Kasumi-1 (cell line): ENCODE measurements at places on chromosomes 2 and 18.

- DNase-seq: no peak
These were observed 4.0 kb downstream of the DIPK1C start for GRCh38 chr18:74453016-74453566.

DNA sequence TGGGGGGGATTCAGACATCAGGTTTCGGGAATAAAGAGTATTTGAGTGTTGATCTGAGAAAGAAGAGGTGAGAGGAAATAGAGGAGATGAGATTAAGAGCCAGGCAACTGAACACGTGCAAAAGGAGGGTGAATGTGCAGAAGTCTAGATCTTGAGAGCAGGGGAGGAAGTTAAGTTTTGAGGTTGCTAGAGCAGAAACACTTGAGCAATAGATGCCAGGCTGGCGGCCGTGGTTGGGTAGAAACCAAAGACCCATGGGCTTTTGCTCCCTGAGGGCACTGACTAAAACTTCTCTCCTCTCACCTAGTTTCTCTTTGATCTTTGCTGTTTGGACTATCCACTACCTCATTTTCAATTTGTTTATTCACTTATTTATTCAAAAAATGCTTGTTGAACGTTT lies 116.0 kb downstream of the CDC42EP3 start:
- DNase-seq: peak; percentile 90

GRCh38 chr2:11762799-11763461 lies 16.5 kb downstream of the LPIN1 start:
- no peak for DNase-seq

DNA sequence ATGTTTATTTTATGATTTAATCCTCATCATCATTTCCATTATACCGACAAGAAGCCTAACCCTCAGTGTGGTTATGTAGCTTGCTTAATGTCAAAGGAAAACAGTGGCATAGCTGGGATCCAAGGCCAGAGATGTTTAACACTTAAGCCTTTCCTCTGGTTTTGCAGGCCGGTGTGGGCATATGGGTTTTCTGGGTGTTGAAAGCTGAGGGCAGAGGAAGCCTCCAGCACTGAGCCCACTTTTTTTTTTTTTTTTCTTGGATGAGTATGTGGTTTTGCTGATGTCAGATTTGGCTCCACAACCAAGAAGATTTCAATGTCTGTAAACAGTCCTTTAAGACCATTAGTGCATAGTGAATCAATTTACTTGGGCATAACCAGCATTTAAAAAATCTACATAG lies 41.3 kb downstream of the LHCGR start:
- no peak for DNase-seq

DNA sequence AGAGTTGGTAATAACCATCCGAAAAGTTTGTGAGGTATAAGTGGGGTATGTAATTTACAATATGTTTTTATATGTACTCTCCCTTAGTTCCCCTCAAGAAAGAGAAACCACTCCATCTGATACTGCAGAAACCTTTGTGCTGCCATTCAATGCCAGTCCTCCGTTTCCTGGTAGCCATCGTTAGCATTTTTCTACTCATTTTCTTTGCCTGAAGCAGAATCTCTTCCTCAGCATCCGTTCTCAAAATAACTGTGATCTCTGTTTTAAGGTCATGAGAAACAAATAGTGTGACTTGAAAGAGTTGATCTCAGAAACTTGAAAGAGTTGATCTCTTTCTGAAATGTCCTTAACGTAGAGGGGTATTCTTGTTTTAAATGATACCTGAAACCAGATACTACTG lies 996 bp downstream of the PTCD3 start:
- DNase-seq: peak; percentile 5

GRCh38 chr2:33531549-33532059 lies 55.2 kb downstream of the RASGRP3 start:
- DNase-seq: no peak

- peak; percentile 75 for DNase-seq
These were observed 397.7 kb upstream of the HNRNPA3 start for GRCh38 chr2:176814740-176815367.

GRCh38 chr2:62074233-62074632 lies 121.7 kb upstream of the B3GNT2 start:
- DNase-seq: no peak

DNA sequence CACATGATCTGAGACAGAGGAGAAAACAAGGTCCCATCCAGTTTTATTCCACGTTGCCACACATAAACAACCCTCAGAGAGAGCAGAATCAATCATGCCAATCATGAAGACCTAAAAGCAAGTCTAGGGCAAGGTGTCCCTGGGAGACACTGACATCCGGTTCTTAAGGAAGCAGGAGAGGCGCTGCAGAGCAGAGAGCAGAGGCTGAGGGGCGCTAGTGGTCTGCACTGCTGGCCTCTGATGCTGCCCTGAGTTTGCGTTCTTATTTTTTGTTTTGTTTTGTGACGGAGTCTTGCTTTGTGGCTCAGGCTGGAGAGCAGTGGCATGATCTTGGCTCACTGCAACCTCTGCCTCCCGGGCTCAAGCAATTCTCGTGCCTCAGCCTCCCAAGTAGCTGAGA lies 83.3 kb downstream of the SMIM21 start:
- no peak for DNase-seq

GRCh38 chr2:215505044-215505786 lies 69.3 kb upstream of the FN1 start:
- no peak for DNase-seq

- DNase-seq: no peak
These were observed 111.0 kb downstream of the B3GNT2 start for GRCh38 chr2:62306751-62307468.

DNA sequence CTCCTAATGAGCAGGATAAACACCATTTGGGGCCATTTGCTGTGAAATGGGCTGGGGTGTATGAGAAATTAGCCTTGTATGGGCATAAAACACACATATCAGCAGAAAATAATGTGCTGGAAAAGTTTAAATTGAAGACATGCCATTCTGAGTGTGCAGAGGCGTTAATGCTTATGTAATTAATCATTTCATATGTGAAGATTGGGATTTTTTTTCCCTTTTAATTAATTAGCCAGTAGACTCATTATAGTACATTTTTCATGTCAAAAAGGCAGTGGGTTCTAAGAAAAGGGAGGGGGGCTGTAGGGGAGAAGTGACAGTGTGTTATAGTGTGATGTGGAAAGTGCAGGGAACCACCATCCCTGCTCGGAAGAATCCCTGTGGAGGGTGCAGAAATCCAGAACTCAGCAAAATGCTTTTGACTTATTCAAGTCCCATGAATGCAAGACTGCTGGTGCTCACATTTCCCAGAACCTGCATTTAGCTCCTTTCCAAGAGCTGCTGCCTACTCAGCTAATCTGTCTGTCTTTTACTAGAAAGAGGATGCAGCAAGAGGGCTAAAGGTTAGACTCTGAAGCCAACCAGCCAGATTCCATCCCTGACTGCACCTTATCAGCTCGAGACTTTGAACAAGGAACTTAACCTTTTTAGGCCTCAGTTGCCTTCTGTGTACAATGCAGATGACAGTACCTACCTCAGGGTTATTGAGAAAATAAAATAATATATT lies 11.6 kb upstream of the COX7A2L start:
- no peak for DNase-seq

DNA sequence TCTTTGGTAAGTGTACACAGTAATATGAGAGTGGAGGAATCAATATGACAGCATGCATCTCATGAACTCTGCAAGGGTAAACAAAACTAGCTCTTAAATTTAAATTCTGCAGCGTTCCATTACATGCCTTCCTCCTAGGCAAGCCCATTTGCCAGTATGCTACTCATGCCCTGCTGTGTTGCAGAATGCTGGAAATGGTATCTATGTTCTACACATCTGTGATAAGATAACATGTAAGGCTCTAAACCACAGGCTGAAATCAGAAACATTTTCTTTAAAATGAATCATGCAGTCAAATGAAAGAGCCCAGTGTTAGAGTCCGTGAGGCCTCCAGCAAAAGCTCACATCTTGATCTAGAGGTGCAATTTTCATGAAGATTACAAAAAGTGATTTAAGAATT lies 112.8 kb upstream of the FN1 start:
- DNase-seq: no peak

GRCh38 chr2:138023298-138023697 lies 59.0 kb downstream of the HNMT start:
- no peak for DNase-seq

DNA sequence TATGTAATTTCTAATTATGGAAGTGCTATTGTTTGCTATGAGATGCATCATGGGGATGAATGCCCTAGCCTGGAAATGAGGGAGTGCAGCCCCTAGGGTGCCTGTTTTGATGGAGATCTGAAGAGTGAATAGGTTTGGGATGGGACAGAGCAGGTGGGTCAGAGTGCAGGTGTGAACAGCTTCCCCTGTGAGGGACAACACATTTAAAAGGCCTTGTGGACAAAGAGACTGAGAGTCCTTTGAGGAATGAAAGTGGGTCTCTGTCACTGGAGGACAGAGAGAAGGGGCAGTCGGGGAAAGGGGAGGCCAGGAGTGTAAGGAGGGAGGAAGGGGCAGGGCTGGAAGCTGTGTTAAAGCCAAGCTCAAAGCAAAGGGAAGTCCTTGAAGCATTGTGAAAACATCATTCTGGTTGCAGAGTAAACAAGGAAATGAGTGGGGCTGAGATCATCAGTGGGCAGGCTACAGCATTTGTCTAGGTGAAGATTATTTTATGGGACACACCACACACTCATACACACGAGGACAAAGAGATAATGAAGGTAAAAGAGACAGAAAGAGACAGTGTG lies 877.6 kb downstream of the SLC4A3 start:
- no peak for DNase-seq

DNA sequence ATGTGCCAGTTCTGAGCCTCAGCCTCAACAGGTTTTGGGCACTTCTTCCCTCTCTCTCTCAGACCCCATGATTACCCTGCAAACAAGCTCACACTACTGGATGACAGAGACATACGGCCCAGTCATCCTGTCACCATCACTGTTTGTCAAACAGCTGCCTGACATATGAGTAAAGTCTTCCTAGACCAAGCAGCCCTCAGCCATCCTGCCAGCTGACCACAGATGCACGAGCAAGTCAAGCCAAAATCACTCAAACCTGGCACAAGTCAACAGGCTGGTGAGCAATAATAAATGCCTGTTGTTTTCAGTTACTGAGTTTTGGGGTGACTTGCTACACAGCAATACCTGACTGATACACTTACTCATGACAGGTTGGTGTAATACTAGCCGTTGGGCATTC lies 75.5 kb upstream of the KLF7 start:
- DNase-seq: no peak

DNA sequence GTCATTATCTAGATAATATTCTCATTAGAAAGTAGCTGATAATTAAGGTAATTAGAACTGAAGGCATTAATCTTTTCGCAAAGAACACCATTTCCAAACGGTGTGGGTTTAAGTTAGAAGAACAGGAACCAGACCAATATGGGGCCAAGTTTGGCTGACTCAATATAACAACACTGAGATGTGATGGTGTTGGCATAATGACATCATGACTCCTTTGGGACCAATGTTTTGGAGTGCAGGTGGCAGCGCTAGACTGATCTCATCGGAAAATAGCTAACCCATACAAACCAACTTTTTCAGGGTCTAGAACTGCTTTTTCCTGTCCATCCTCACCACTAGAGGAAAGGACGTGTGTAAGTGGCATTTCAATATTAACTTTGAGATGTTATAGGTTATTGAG lies 1171.7 kb upstream of the ZEB2 start:
- no peak for DNase-seq

GRCh38 chr2:20600756-20601325 lies 50.1 kb downstream of the HS1BP3 start:
- peak; percentile 8 for DNase-seq

DNA sequence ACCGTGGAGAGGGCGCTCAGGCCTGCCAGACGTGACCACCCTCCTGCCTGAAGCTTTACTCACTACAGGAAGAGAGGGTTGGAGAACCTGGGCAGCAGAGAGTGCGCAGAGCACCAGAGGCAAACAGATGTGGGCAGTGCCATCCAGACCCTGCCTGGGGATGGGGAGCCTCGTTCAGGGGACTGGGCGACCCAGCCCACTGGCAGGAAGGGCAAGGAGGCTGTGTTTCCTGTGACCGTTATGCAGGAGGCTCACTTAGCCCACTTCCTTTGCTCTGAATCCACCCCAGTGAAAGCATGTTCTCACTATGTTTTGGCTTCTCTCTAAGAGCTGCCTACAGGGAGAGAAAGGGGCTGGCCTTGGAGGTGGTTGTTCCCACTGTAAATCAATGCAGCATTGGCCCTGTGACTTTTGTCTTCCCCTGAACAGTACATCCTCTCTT lies 23.0 kb upstream of the ACKR3 start:
- peak; percentile 79 for DNase-seq

DNA sequence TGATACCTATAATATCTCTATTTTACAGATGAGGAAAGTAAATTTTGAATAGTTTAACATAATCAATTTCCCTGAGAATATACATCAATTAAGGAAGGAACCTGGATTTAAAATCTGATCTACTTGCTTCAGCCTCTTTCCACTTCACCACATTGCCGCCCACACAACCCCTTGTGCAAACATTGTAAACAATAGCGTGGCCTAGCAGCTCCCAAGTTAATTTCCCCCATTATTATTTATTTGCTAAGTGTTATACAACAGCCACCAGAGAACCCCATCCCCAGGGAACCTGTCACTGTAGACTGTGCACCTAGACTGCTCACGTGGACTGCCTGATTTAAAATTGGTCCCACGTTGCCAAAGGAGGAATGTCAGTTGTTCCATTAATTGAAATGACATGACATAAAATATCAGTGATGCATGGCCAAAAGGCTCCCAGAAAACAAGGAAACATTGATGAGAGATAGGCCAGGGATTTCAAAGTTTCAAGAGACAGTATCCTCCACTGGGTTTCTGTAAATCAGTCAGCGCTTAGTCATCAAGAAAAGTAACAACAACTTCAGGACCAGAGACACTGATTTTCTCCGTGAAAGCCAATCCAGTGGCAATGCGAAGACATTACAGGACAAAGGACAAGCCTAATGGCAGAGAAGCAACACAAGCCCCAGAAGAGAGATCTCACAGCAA lies 41.3 kb downstream of the SCG2 start:
- DNase-seq: no peak

GRCh38 chr2:165435611-165436010 lies 33.9 kb upstream of the CSRNP3 start:
- no peak for DNase-seq

DNA sequence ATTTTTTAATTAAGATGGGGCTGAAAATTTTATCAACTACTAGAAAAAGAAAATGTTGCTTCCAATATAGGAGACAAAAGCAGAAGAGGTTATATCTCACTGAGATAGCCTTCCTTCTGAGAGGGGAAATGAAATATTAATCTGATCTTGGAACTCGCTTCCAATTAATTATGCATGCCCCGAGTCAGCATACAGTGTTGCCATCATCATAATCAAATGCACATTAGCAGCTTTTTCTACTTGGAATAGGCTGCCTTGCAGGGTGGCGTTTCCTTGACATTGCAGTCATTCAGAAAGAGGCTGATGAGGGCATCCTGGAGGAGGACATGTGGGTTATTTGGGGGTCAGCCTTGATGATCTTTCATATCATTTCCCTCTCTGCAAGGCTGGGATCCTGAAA lies 18.4 kb upstream of the RPL37A start:
- no peak for DNase-seq
